ENCODE measurements at places on chromosomes 2 and 18. TPM values are rescaled to one million over a fixed set of nuclear protein-coding genes. Genes with fewer than 3 reads are reported as not detected.

- no peak for DNase-seq
- peak overlapping the region; percentile 61 for H3K27ac ChIP-seq
- H3K27me3 ChIP-seq, result no peaks in the 10 kb centered on the region
- H3K36me3 ChIP-seq, result peaks cover 63% of the 10 kb centered on the region
- no peak overlapping the region for H3K4me3 ChIP-seq
- H3K4me1 ChIP-seq, result peaks cover 78% of the 10 kb centered on the region
Measured at GRCh38 chr2:174585657-174586252, 11.8 kb downstream of the WIPF1 start.

DNA sequence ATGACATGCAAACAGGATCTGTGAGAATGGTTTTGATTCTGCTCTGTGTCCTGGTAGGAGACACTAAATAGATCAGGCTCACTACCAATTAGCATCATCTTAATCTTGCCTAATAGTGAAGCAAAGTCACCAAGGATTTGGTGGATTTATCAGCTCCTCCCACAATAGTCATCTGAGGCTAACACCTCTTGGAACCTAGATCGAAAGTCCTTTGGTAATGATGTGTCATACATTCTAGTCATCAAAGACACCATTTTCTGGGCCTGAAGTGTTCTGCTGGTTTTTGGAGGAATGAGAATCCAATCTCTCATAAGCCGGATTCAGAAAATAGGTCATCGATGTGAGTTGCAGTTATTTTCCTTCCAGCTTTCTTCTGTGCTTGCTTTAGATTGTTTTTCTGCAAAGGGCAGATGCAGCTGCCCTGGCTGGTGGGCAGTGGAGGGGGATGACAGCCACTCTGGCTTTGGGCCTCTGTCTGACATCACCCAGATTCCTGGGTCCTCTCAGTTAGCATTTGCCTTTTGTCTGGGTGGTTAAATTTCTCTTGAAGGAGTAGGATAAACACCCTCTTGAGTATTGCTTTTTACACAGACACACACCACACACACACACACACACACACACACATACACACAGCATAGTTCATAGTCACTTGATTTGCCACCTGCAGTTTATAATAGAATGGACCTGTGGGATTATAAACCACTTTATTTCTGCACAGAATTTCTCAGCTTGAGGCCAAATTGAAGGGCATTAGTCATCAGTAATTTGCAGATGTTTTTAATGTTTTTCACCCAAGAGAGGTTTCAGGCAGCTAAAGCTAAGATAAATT is at the start of gene MYO3B:
TSS of gene MYO3B (plus strand) at position 198 of the 832 bp plus-strand sequence. CDS start at position 339, 141 bp downstream.
- no peak within 1 kb of the TSS for H3K4me3 ChIP-seq
- no peak within 1 kb of the TSS for H3K27ac ChIP-seq
- H3K36me3 ChIP-seq, result no peaks in the 10 kb centered on the region
- peaks cover 1% of the 10 kb centered on the region for H3K27me3 ChIP-seq
- H3K4me1 ChIP-seq, result peaks cover 8% of the 10 kb centered on the region

The PLGLB2 gene
- 2.8 TPM for total RNA-seq

GRCh38 chr2:24105816-24106215 is 17.3 kb downstream of the PFN4 start:
- no peaks in the 10 kb centered on the region for H3K4me1 ChIP-seq
- no peak overlapping the region for H3K27ac ChIP-seq
- H3K27me3 ChIP-seq, result peaks cover 5% of the 10 kb centered on the region

- H3K4me1 ChIP-seq, result no peaks in the 10 kb centered on the region
- H3K27ac ChIP-seq, result no peak overlapping the region
- H3K27me3 ChIP-seq, result no peaks in the 10 kb centered on the region
Measured at GRCh38 chr2:132876745-132877391, 206.9 kb upstream of the LYPD1 start.

The AMER3 gene
- total RNA-seq, result not detected

GRCh38 chr2:3130889-3131635 is 246.6 kb downstream of the EIPR1 start:
- H3K36me3 ChIP-seq, result no peaks in the 10 kb centered on the region
- H3K27me3 ChIP-seq, result no peaks in the 10 kb centered on the region
- no peak for DNase-seq
- no peaks in the 10 kb centered on the region for H3K4me1 ChIP-seq
- no peak overlapping the region for H3K4me3 ChIP-seq

Measured in activated T-helper 1 cell treated with anti-CD3 and anti-CD28 coated beads, Interleukin-12 subunit alpha, Interleukin-12 subunit beta, Interleukin-2, Interleukin-4 antibody, amounts not matched to agents 30 ng/mL and 10 ng/mL and 1 ng/mL, durations not matched to agents 14 hours and 24 hours and 36 hours (primary cell).